Pulmonary artery endothelial cell (primary cell): ENCODE measurements at places on chromosomes 3 and 15.

DNA sequence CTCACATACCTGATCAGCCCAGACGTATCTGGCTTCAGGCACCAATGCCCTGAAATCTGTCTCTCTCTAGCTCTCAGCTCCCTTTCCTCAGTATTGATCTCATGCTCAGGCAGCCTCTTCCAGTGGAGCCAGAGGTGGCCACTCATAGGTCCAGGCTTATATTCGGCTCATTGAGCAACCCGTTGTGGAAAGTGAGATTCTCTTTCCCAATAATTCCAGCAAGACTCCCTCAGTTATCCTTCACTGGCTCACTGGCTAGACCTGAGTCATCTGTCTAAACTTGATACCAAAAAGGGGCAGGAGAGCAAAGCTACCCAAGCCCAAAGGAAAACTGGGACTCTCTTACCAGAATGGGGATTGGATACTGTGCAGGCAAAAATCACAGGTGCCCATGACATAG is 33.4 kb upstream of the FRMD4B start:
- DNase-seq: no peak

DNA sequence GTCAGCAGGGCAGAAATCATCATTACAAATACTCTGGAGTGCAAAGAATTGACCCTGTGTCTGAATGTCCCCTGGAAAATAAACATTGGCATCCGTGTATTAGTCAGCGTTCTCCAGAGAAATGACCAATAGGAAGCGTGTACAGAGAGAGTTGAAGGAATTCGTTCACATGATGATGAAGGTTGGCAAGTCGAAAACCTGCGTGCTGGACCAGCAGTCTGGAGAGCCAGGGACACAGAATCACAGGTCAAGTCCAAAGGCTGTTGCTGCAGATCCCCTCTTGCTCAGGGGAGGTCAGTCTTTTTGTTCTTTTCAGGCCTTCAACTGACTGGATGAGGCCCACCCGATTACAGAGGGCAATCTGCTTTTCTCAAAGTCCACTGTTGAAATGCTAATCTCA is 16.6 kb downstream of the GP9 start:
- DNase-seq: no peak

- no peak for DNase-seq
Observed at GRCh38 chr3:40054568-40055222, 245.3 kb downstream of the MYRIP start.

DNA sequence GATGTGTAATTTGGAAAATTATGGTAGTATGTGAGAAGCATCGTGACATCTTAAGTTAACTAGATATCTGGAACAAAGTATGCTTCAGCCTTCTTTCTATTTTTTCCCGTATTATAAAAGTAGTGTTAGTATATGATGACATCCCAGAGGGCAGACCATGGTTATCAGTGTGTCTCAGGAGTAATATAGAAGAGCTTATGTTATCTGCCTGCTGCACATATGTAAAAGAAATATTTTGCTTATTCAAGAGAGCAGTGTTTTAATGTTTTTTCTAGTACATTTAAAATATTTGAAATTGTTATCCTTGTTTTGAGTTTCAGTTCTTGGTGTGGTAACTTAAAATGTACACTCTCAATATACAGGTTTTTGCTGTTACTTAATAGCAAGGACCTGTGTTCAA is 24.1 kb downstream of the PLCL2 start:
- DNase-seq: no peak

GRCh38 chr15:91966194-91966552 is 112.7 kb downstream of the SLCO3A1 start:
- no peak for DNase-seq

- DNase-seq: no peak
Observed at GRCh38 chr15:35115155-35115725, 30.1 kb upstream of the NANOGP8 start.

GRCh38 chr3:89635137-89635536 is 527.7 kb downstream of the EPHA3 start:
- DNase-seq: no peak

GRCh38 chr3:138747225-138747624 is 87.5 kb downstream of the PIK3CB start:
- no peak for DNase-seq

- DNase-seq: no peak
Observed at GRCh38 chr3:30501526-30501925, 104.9 kb upstream of the TGFBR2 start.

GRCh38 chr3:195893516-195893915 is 14.8 kb downstream of the TNK2 start:
- no peak for DNase-seq

DNA sequence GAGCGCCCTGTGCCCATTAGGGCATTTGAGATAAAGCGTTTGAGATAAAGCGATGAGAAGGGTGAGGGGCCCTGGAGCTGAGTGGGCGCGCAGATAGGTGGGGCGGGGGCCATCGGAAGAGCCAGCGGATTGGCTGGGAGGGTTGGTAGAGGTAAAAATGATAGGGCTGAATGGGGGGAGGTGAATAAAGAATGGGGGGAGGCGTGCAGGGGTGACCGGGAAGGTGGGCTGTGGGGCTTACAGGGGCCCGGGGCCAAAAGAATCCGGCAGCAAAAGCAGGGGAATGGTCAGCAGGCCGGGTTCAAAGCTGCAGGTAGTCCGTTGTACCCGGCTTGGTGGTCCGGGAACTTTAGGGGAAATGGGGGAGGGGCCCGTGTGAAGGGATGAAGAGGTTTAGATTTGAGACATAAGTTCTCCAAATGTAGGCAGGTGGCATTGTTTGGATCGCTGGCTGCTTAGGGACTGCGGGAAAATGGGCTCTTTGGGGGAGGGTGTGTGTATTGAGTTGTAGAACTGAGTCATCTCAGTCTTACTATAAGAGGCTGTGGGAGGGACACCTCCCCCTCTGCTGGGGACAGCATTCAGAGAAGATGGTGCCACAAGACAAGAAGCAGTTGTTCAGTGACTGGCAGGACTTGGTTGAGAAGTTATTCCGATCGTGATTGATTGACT is 610 bp downstream of the ARID3B start:
- DNase-seq: no peak

- DNase-seq: no peak
Observed at GRCh38 chr3:157104928-157105652, 54.9 kb downstream of the CCNL1 start.

DNA sequence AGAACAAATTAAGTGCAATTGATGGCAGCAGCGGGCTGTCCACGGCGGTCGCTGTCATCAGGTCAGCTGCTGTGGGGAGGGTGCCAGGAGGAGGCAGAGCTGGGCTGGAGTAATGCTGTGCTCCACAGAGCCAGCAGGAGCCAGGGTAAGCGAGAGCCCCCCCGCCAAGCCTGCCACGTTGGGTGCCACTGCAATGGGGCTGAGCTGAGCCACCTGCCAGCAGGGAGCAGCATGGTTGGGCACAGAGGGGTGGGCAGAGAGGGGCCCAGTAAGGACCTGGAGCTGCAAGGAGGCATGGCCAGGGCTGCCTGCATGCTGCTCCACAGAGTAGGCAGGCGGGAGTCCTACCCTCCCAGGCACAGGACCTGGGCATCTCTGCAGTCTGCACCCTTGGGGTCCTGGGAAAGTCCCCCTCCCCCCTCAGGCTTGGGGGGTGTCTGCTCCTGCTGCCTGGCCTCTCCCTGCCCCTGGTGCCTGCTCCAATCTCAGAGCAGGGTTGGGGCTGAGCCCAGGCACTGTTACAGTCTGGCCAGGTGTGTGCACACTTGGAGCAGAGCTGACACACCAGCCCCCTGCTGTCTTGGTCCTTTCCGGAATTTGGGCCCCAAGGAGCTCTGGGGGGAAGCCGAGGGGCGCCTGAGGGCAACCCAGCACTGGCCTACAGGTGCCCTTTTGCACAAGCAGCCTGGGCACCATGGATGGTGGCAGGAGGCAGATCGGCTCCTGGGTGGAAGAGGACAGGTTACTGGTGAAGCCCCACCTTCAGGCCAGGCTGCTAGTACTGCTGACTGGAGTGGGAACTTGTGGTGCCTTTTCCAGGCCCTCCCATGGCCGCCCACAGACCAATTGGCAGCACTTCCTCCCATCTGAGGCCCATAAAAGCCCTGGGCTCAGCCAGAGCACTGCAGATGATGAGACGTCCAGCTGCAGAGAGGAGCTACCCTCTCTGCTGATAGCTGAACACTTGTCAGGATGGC is 8.5 kb upstream of the PIAS1 start:
- DNase-seq: no peak

DNA sequence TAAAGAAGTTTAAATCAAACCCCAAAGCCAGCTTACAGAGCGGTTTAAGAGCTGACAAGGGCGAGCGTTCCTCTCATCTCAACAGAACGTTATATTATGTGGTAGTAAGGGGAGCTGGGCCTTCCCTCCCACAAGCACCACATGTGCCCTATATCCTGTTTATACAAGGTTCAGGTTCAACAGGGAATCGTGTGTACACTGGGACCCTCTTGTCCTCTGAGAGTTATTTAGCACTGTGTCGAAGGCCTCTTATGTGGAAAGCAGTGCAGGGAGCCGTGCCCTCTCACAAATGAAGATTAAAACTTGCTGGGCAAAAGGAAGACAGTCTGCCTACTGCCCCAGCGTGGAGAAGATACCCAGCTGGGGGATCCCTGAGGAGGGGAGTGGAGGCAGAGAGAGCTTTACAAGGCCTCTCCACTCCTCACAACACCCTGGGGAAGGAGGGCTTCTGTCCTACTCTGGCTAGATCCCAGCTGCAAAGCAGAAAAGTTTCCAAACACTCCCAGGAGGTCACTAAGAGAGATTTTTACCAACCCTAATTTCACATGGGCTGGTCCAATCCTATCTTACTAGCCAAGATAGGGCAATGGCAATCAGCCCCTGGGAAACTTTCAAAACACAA is 2.9 kb downstream of the TLE3 start:
- DNase-seq: no peak

DNA sequence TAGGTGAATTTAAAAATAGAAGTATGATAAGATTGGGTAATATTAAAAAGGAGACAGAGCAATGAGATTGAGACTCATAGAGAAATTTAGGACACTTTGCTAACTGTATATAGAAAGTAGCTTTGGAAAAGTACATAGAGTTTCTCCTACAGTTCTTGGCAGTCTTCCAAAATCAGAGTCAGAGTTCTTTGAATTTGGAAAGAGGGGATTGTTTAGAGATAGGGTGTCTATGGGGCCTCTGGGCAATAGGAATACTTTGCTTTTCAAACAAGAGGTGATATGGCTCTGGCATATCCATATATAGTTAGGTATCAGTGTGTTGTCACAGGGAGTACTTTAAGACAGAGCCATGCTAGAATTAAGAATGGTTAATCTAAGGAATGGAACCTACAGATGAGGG is 477.1 kb upstream of the KCNMB2 start:
- no peak for DNase-seq

DNA sequence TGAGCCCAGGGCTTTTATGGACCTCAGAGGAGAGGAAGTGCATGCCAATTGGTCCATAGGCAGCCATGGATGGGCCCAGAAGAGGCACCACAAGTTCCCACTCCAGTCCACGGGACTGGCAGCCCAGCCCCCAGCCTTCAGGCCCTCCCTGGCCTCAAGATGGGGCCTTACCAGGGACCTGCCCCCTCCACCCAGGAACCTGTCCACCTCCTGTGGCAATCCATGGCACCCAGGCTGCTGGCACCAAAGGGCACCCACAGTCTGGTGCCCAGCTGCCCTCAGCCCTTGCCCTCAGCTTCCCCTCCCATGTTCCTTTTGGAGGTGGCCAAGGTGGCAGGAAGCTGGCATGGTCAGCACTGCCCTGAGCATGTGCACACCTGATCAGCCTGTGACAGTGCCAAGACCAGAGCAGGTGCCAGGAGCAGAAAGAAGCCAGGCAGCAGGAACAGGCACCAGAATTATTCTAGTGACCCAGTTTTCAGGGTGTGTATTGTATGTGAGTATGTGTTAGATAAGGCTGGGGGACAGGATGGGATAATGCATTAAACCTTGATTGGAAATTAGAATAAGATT is 415.0 kb downstream of the NTRK3 start:
- no peak for DNase-seq

GRCh38 chr15:63157891-63158431 is 684 bp upstream of the RPS27L start:
- DNase-seq: peak; percentile 41
